ENCODE measurements at places on chromosomes 13 and 19.

- DNase-seq, result no peak
Observed at GRCh38 chr13:44301639-44302015, 72.0 kb upstream of the SERP2 start.

DNA sequence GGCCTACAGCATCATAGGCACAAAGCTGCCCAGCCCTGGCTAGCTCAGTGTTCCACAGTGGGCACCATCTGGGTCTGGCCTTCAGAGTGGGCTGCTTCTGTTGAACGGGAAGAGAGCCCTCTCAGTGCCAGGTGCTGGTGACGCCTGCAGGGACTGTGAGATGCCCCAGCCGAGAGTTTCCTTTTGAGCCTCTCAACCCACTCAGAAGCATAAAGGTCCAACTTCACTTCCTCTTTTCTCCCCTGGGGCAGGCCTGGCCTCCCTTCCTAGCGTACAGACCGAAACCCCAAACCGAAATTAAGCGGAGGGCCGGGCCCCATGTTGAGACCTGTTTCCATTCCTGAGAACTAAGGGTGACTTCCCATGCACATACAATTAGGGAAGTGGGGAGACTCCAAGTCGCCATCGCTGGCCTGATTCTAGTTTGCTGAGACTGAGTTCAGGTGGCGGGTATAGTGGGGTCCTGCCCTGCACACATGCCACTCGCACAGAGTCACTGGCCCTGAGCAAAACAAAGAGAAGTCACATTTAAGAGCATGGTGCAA is 6.9 kb downstream of the RAB8A start:
- DNase-seq, result peak; percentile 80

DNA sequence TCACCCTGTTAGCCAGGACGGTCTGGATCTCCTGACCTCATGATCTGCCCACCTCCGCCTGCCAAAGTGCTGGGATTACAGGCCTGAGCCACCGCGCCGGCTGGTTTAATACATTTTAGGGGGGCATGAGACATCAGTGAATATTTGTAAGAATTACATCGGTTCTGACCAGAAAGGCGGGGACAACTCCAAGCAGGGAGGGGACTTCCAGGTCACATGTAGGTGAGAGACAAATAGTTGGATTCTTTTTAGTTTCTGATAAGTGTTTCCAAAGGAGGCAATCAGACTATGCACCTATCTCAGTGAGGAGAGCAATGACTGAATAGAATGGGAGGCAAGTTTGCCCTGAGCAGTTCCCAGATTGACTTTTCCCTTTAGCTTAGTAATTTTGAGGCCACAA is 3.7 kb upstream of the ZNF552 start:
- DNase-seq, result no peak

DNA sequence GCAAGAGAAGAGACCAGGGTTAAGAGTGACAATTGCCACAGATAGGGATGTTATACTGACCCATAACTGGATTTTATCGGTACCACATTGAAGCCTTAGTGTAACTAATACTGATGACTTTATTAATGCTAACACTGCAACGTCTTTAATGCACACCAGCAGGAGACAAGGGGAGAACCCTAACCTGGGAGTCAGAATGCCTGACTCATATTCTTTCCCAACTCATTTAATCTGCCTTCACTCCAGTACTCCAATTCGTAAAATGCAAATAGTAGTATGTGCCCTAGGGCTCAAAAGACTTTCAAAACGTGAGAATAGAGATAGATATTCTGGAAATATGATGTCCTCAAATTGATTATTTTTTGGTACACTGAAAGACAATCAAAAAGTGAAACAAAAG is 62.4 kb downstream of the GPC6 start:
- no peak for DNase-seq

- no peak for DNase-seq
Observed at GRCh38 chr19:6576869-6577475, 14.0 kb downstream of the CD70 start.

DNA sequence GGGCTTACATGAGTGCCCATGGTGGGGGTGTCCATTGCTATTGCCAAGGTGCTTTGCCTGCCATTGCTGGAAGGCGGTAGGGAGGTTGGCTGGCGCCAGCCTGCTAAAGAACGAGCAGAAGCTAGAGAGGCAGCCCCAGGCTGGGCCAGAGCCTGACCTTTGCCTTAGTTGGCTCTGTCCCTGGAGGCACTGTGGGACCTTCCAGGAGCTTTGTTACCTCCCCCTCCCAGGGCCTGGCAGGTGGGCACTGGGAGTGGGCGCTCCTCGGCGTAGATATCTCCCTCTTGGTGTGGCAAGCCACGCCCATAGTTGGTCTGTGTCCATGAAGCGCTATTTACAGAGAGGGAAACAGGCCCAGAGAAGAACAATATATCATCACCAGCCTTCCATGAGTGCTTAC is 2.3 kb upstream of the SLC25A42 start:
- no peak for DNase-seq

GRCh38 chr13:110944121-110944967 is 29.5 kb upstream of the ANKRD10 start:
- DNase-seq, result peak; percentile 25

GRCh38 chr19:1236576-1236975 is 1.2 kb downstream of the CBARP start:
- DNase-seq, result no peak

- no peak for DNase-seq
Observed at GRCh38 chr13:41915081-41915480, 45.8 kb downstream of the VWA8 start.

GRCh38 chr19:16945762-16946465 is 57.1 kb downstream of the F2RL3 start:
- DNase-seq, result no peak

- DNase-seq, result no peak
Observed at GRCh38 chr19:8806661-8807060, 25.4 kb downstream of the ZNF558 start.

DNA sequence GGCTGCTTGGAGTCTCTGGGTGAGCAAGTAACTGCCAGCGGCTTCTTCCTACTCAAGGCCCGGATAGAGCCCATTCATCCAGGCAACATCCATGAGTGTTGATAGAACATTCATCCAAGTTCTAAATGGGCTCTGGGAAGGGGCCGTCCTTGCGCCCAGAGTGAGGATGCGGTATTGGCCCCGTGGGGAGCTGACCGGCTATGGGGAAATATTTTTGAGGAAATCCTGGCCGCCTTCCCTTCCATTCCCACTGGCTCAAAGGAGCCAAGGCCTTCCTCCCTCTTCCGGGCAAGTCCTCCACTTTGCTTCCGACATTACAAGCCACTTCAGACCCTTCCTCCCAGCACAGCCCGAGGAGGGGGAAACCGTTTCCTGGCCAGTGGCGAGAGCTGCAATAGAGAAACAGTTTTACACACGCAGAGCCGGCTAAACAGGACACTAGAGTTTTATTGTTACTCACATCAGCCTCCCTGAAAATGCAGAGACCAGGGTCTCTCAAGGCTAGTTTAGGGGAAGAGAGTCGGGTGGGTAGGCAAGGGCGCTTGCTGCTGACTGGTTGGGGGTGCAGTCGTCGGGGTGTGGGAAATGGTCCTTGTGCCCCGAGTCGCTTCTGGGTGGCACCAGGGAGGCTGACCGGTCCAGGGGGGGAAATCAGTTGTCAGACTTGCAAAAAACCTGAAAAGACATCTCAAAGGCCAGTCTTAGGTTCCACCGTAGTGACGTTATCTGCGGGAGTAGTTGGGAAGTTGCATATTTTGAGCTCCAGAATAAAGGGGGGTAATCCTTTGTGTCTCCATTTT is 37.5 kb downstream of the C13orf46 start:
- DNase-seq, result no peak

- DNase-seq, result no peak
Observed at GRCh38 chr13:70959035-70959775, 851.0 kb upstream of the KLHL1 start.

DNA sequence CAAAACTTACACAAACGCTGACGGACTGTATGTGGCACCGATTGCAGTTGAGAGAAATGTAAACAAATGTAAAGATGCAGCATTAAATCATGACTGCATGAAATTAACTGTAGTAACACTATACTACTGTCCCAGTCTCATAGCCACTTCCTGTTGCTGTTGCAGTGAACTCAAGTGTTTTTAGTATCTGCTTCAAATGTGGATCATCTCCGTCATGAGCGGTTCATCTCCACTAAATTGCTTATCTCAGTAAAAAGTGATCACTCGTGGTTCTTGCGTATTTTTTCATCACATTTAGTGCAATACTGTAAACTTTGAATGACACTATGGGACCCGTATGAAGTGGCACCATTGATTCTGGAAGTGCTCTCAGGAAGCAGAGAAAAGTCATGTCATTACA is 60.3 kb upstream of the RNF113B start:
- DNase-seq, result no peak

- DNase-seq, result no peak
Observed at GRCh38 chr13:66585669-66586203, 644.4 kb downstream of the PCDH9 start.

DNA sequence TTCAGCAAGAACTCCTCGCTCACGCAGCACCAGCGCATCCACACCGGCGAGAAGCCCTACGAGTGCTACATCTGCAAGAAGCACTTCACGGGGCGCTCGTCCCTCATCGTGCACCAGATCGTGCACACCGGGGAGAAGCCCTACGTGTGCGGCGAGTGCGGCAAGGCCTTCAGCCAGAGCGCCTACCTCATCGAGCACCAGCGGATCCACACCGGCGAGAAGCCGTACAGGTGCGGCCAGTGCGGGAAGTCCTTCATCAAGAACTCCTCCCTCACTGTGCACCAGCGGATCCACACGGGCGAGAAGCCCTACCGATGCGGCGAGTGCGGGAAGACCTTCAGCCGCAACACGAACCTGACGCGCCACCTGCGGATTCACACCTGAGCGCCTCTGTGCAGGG is 20.6 kb upstream of the SMIM17 start:
- DNase-seq, result no peak

DNA sequence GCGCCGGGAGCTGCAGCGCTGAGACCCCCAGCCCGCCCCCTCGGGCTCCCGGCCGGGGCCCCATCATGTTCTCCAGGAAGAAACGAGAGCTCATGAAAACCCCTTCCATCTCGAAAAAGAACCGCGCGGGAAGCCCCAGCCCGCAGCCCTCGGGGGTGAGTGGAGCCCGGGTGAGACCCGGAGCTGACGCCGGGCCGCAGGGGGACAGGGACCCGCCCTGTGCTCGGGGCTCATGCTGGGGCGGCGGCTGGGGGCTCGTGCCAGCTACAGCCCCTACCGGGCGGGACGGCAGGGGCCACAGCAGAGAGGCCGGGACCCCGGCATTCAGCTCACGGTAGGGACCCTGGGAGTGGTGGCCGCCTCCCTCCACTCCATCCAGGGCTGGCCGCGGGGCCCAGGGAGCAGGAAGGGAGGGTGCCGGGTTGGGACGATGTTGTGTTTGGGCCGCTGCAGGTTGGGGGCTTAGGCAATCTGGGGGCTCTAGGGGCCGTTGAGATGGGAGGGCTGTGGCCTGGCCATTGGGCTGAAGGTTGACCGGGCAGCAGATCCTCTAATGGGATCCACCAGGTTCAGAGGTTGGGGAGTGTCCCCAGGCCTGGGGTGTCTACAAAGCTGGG is 482 bp downstream of the ARHGAP45 start:
- no peak for DNase-seq

Data from GM19239 (cell line).